ENCODE measurements at places on chromosomes 3 and 15. TPM values are rescaled to one million over a fixed set of nuclear protein-coding genes. Genes with fewer than 3 reads are reported as not detected.

The GOLGA6D gene
- not detected for total RNA-seq

The SCN5A gene
- 1.1 TPM for total RNA-seq

The IVD gene
- total RNA-seq: 41.7 TPM

The MOBP gene
- total RNA-seq: under 0.01 TPM

The ALDH1L1 gene
- 4.8 TPM for total RNA-seq

The GASK1A gene
- 1.9 TPM for total RNA-seq

The ERICH6 gene
- under 0.01 TPM for total RNA-seq

The ATP10A gene
- total RNA-seq: 13.0 TPM

The GOLGA8J gene
- total RNA-seq: 0.28 TPM

The MIX23 gene
- total RNA-seq: 53.5 TPM

The P2RY1 gene
- 0.38 TPM for total RNA-seq

The TFRC gene
- total RNA-seq: 257 TPM

The RYK gene
- total RNA-seq: 137 TPM

The RARB gene
- 52.7 TPM for total RNA-seq

The GABPB1 gene
- 51.3 TPM for total RNA-seq

The SYNPR gene
- not detected for total RNA-seq

The FEZF2 gene
- not detected for total RNA-seq

The ZIC1 gene
- total RNA-seq: not detected

The KY gene
- total RNA-seq: 0.96 TPM

The CRYGS gene
- total RNA-seq: 0.77 TPM

The LINS1 gene
- 9.4 TPM for total RNA-seq

The SNTN gene
- not detected for total RNA-seq

The GREM1 gene
- total RNA-seq: 84.7 TPM

The RTP1 gene
- total RNA-seq: under 0.01 TPM

The IMPG2 gene
- total RNA-seq: under 0.01 TPM

The TIGIT gene
- total RNA-seq: under 0.01 TPM

The AHSG gene
- total RNA-seq: not detected

The DOCK3 gene
- 0.28 TPM for total RNA-seq

The CPB1 gene
- total RNA-seq: not detected

The STX19 gene
- under 0.01 TPM for total RNA-seq

The LYSMD2 gene
- total RNA-seq: 6.2 TPM

The BFSP2 gene
- total RNA-seq: not detected

The GOLGA8K gene
- not detected for total RNA-seq

The RARRES1 gene
- 111 TPM for total RNA-seq

The CHD2 gene
- total RNA-seq: 51.0 TPM

The TM6SF1 gene
- total RNA-seq: 0.85 TPM

The ADAMTS17 gene
- total RNA-seq: 0.28 TPM

The MST1R gene
- 0.96 TPM for total RNA-seq

The NKTR gene
- 52.4 TPM for total RNA-seq

The BLOC1S6 gene
- total RNA-seq: 101 TPM

The DYNC1LI1 gene
- 39.7 TPM for total RNA-seq

The SUSD5 gene
- total RNA-seq: 11.3 TPM

The ABHD2 gene
- total RNA-seq: 47.5 TPM

The SLC12A8 gene
- total RNA-seq: 12.4 TPM

The PRTG gene
- total RNA-seq: 1.9 TPM

The GHSR gene
- not detected for total RNA-seq

The KCNMB2 gene
- not detected for total RNA-seq

The TP63 gene
- total RNA-seq: 0.28 TPM

The PLCD1 gene
- total RNA-seq: 29.0 TPM

The BSN gene
- under 0.01 TPM for total RNA-seq

The CPN2 gene
- not detected for total RNA-seq

The CERS3 gene
- not detected for total RNA-seq

The NIPA2 gene
- total RNA-seq: 64.5 TPM

The CHRD gene
- 3.1 TPM for total RNA-seq

The GCNT3 gene
- total RNA-seq: under 0.01 TPM

The AP3B2 gene
- total RNA-seq: under 0.01 TPM

The CAPN3 gene
- total RNA-seq: 0.77 TPM
